ENCODE measurements at places on chromosomes 12 and 14. TPM values are rescaled to one million over a fixed set of nuclear protein-coding genes. Genes with fewer than 3 reads are reported as not detected.

DTX1 gene
- 535 TPM for total RNA-seq

FBXO21 gene
- total RNA-seq: 42.2 TPM

ARHGAP9 gene
- total RNA-seq: 105 TPM

TRHDE gene
- not detected for total RNA-seq

NGB gene
- not detected for total RNA-seq

RDH16 gene
- 0.13 TPM for total RNA-seq

DNA sequence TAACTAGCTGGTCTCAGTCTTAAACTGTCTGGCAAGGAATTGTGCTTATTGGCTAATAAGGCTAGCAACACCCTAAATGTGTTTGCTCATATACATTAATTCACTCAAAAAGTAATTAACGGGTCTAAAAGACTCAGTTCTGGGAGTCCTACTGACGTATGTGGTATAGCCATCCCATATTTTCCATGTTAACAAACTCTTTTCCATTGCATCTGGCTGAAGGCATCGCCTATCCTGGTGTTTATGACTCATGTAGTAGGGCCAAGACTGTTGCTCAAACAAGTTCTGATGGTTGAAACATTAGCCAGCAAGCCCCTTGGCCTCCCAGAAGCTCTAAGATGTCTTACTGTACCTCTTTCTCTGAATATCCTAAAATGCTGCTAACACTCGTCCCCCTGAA lies 98.5 kb downstream of the PHLDA1 start:
- DNase-seq: no peak

- DNase-seq: no peak
These were observed 6.7 kb downstream of the BBS10 start for GRCh38 chr12:76341436-76342030.

DNA sequence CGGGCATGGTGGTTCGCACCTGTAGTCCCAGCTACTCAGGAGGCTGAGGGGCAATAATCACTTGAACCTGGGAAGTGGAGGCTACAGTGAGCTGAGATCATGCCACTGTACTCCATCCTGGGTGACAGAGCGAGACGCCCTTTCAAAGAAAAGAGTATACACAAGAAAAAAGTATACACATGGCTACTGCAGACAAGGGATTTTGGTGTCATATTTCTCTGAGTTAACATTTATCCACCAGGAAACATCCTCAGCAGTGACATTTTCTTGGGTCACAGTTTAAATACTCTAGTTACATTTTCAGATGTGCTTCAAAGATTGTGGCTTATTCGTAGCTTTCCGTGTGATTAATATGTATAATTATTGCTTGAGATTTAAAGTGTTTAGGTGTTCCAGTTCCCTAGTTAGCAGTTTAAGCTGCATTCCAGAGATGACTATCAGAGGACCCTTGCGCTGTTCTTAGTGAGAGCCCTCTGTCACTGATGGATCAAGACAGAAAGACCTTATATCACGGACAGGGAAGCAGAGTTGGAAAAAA lies 4.7 kb upstream of the PPP2R5E start:
- no peak for DNase-seq

- no peak for DNase-seq
These were observed 47.8 kb upstream of the EML1 start for GRCh38 chr14:99745307-99745951.

GRCh38 chr12:100901266-100901665 lies 106.7 kb downstream of the ANO4 start:
- no peak for DNase-seq

GRCh38 chr14:100731011-100731670 lies 4.4 kb downstream of the DLK1 start:
- no peak for DNase-seq

GRCh38 chr14:99725774-99726537 lies 41.9 kb downstream of the CYP46A1 start:
- DNase-seq: no peak

DNA sequence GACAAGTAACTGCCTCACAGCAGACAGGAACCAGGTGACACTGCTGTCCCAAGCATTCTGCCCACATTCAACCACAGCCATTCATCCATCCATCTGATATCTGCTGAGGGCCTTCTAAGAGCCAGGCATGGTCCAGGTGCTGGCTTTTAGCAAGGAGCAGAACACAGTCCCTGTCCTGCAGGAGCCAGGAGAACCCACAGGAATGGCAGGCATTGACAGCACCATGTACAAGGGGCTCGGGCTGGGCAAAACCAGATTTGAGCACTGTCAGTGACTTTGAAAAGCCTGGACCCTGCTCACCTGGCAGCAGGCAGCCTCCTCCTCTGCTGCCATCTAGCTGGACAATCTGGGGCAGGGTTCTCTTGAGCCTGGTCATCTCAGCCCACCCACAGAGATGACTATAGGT lies 137.0 kb downstream of the ZFP36L1 start:
- DNase-seq: peak; percentile 27

- no peak for DNase-seq
These were observed 16.8 kb downstream of the MSI1 start for GRCh38 chr12:120352117-120352516.

DNA sequence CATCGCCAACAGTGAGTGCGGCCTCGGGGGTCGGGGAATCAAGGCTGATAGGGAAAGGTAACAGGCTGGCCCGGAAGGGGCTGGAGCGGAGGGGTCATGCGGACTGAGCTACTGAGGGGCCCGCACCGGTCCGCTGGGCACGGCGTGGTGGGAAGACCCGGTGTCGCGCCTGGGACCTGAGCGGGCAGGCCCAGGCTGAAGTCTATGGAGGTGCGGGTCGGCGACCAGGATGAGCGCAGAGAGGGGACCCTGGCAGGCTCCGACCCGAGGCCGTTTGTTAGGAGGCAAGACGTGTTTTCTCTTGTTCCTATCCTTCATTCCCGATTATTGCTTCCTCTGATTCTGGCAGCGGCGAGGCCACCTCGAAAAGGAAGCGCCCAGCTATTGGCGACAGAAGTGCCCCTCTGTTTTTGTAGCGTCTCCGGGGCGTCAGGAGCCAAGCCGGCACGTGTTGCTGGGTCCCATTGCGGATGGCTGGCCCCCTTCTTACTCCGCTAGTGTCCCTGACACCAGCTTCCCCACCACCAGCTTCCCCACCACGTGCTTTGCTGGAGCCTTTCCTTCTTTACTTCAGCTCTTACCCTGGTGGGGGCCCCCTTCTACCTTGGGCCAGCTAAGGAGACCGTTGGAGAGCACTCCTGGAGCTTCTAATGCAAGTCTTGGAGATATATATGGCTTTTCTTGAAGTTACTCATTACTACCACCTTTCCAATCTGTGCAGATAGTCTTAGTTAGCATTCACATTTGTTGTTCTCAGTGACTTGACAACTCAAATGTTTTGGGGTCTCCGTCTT lies 653 bp downstream of the PA2G4 start:
- DNase-seq: peak; percentile 47

DNA sequence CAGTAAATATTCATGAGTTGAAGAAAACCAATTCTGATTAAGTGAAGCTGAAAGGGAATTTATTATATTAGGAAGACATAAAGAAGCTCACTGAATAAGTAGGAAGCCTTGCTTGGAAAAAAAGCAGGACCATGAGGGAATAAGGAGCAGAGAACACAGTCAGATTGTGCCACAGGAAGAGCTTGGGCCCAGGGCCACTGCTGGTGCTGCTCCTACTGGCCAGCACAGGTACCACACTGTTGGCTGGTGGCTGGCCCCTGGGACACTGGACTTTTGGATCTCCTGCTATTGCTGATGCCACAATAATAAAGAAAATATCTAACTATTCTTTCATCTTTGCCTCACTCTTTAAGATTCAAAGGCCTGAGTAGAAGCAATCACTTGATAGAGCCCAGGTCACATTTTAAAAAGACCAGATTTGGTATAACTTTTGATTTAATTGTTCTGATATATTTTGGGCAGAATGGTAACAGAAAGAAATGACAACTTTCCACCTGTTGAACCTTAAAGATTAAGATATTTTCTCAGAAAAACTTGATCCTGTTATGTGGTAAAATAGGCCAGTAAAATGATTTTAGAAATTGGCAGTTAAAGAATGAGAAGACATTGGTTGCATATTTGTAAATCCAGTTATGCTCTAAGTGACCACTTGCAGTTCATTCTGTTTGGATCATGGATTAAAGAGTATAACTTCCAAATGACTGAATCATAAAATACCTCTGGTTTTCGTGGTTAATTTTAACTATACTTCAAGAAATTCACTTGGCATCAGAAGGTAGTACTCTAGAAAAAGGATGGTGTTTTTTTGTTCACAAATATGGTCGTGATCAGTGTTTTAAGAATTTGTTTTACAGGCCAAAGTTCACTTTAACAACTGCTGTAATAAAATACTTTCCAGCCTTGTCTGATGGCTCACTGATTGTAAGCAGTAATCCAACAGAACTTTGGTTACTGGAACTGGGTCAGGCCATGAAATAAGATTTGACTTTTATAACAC lies 68.3 kb downstream of the DERA start:
- DNase-seq: no peak

GRCh38 chr12:111216387-111217159 lies 152.3 kb downstream of the PHETA1 start:
- no peak for DNase-seq

All from OCI-LY7 (cell line).